Fibroblast of villous mesenchyme (primary cell): ENCODE measurements at places on chromosomes 4 and X. TPM values are rescaled to one million over a fixed set of nuclear protein-coding genes. Genes with fewer than 3 reads are reported as not detected.

MAOB gene
- total RNA-seq = under 0.01 and 0.43 TPM in 2 replicates

SSX1 gene
- not detected in 2 replicates for total RNA-seq

RBMXL3 gene
- total RNA-seq = not detected in 2 replicates

MAGIX gene
- 1.9 and 2.2 TPM in 2 replicates for total RNA-seq

SCRG1 gene
- under 0.01 and 0.32 TPM in 2 replicates for total RNA-seq

SPATA18 gene
- total RNA-seq = 7.7 and 18.1 TPM in 2 replicates

TLR7 gene
- total RNA-seq = not detected in 2 replicates

GAR1 gene
- 4.5 and 5.2 TPM in 2 replicates for total RNA-seq

RS1 gene
- total RNA-seq = not detected in 2 replicates

CLCN4 gene
- 1.3 and 2.3 TPM in 2 replicates for total RNA-seq

VEGFC gene
- total RNA-seq = 30.3 and 77.3 TPM in 2 replicates

SPINK2 gene
- not detected in 2 replicates for total RNA-seq

GIMD1 gene
- not detected in 2 replicates for total RNA-seq
